ENCODE measurements at places on chromosomes 1 and 21.
A peak's percentile ranks its signal among the peaks of the same experiment; 100 is the strongest.

- DNase-seq = no peak
- no peak overlapping the region for H3K27ac ChIP-seq
- H3K4me3 ChIP-seq = no peak overlapping the region
- no peaks in the 10 kb centered on the region for H3K4me1 ChIP-seq
Measured at GRCh38 chr21:15250384-15250783, 185.6 kb upstream of the NRIP1 start.

GRCh38 chr1:24047110-24047477 is 64.8 kb downstream of the MYOM3 start:
- no peak overlapping the region for H3K27ac ChIP-seq
- H3K27me3 ChIP-seq = no peaks in the 10 kb centered on the region
- H3K4me3 ChIP-seq = no peak overlapping the region
- no peak for DNase-seq
- peaks cover 9% of the 10 kb centered on the region for H3K4me1 ChIP-seq

DNA sequence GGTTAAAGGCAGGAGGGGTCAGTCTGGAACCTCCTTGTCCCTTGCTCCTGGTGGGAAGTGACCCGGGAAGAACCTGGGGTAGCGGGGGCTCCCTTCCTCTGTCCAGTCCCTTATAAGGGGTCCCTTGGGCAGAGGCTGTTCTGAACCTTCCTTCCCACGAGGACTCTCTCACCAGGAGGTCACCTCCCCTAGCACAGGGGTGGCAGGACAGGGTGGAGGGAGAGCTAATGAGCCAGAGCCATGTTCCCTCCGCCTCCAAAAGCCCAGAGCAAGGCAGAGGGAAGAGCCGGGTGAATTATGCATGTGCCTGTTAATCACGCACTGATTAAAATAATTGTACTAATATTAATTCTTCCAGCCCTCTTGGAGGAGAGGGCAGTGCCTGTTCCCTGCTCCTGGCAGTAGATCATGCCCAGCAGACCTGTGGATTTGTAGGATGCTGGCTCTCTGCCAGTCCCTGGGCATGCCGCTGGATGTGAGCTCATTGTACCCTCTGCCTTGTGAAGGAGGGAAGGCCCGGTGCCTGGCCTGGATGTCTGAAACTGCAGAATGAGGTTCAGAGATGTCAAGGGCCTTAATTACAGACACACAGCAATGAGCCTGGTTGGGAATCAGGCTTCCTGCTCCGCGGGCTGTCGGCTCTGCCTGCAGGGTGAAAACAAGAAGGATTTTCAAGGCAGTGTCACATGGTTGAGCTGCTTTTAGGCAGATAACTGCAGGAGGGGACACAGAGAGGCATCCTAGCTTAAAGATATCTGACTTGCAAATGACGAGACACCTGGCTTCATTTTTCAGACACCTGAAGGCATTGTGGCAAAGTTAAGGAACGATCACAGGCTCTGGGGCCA is 68.2 kb downstream of the IGSF21 start:
- no peak for DNase-seq
- no peak overlapping the region for H3K4me3 ChIP-seq
- peaks cover 11% of the 10 kb centered on the region for H3K27me3 ChIP-seq
- no peaks in the 10 kb centered on the region for H3K36me3 ChIP-seq

DNA sequence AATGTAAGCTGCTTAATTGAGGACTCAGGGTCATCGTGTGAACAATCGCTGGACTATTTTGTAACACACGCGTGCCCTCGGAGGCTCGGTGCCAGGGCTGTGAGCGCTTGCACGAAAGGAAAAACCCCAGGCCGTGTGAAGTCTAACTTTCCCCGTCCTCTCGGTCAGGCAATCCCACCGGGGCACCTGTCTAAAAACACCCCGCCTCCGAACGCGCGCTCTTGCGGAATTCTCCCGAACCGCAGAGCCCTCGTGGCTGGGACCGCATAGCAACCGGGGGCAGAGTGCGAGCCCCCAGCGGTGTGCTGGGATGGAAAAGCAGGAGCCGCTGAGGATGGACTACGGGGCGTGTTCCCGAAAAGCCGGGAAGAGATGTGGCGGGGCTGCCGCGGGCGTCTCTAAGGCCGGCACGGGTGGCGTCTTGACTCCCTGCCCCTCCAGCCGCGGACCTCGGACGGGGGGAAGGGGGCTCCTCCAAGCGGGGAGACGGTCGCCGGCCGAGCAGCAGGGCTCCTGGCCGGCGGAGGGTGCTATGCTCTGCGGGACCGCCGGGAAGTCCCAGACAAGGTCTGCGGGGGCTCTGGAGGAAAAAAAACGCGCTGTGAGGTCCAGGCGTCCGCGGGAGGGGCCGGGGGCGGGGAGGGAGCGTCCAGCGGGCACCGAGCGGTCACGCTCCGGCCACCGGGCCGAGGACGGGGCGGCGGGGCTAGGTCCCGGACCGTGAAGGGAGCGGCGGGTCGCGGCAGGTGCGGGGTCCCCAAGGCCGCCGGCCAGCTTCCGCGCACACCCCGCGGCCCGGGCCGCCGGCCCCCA is 936 bp downstream of the ZBTB21 start:
- peaks cover 5% of the 10 kb centered on the region for H3K27me3 ChIP-seq
- H3K36me3 ChIP-seq = peaks cover 40% of the 10 kb centered on the region
- peak; percentile 70 for DNase-seq
- peak overlapping the region; percentile 100 for H3K27ac ChIP-seq
- H3K4me3 ChIP-seq = peak overlapping the region; percentile 94

- no peaks in the 10 kb centered on the region for H3K36me3 ChIP-seq
- no peak for DNase-seq
- H3K27me3 ChIP-seq = peaks cover 21% of the 10 kb centered on the region
- H3K4me3 ChIP-seq = no peak overlapping the region
- H3K4me1 ChIP-seq = no peaks in the 10 kb centered on the region
Measured at GRCh38 chr1:34029954-34030353, 135.1 kb downstream of the CSMD2 start.

GRCh38 chr1:115056395-115056798 is 26.8 kb downstream of the TSHB start:
- no peak overlapping the region for H3K4me3 ChIP-seq
- peaks cover 5% of the 10 kb centered on the region for H3K4me1 ChIP-seq
- H3K27ac ChIP-seq = no peak overlapping the region
- no peaks in the 10 kb centered on the region for H3K36me3 ChIP-seq

GRCh38 chr1:111272081-111272480 is 18.6 kb upstream of the CHIA start:
- no peak for DNase-seq
- H3K4me3 ChIP-seq = no peak overlapping the region

DNA sequence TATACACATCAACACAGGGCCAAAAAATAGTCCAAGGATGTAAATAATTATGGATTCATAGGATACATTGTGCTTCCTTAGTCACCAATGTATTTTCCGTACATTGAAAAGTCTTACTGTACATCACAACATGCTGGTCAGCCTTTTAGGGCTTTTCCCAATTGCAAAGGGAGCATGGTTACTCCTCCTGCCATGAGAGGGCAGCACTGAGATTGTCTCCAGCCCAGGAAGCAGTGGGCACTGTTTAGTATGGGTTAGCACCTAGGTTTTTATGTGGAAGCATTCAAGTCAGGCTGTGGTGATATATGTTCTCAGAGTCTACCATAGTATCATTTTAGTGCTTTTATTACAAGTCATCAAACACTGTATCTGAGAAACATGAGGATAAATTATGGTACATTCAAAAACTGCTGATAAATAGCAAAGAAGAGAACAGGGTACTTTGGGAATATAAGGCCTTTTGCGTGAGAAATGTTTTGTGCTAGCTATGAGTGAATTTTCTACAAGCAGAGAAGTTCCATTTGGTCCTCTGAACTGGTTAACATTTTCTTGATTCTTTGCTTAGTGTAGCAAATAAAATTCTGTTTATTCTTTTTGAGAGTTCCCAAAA is 34.0 kb downstream of the ST6GALNAC5 start:
- no peak overlapping the region for H3K27ac ChIP-seq
- H3K27me3 ChIP-seq = no peaks in the 10 kb centered on the region
- peak; percentile 36 for DNase-seq
- no peaks in the 10 kb centered on the region for H3K36me3 ChIP-seq

GRCh38 chr1:9402256-9402616 is 109.5 kb downstream of the SPSB1 start:
- H3K36me3 ChIP-seq = no peaks in the 10 kb centered on the region
- H3K4me3 ChIP-seq = no peak overlapping the region
- peaks cover 2% of the 10 kb centered on the region for H3K27me3 ChIP-seq
- H3K4me1 ChIP-seq = peaks cover 8% of the 10 kb centered on the region
- no peak overlapping the region for H3K27ac ChIP-seq
- DNase-seq = no peak

- no peaks in the 10 kb centered on the region for H3K36me3 ChIP-seq
- no peak overlapping the region for H3K27ac ChIP-seq
- peaks cover 5% of the 10 kb centered on the region for H3K27me3 ChIP-seq
Measured at GRCh38 chr1:183212870-183213269, 26.8 kb downstream of the LAMC2 start.

- peaks cover 56% of the 10 kb centered on the region for H3K4me1 ChIP-seq
- peak; percentile 52 for DNase-seq
- H3K4me3 ChIP-seq = peak overlapping the region; percentile 51
- no peaks in the 10 kb centered on the region for H3K27me3 ChIP-seq
Measured at GRCh38 chr1:203673550-203674411, 47.1 kb downstream of the ATP2B4 start.

GRCh38 chr21:16569679-16570078 is 839.9 kb downstream of the USP25 start:
- H3K4me1 ChIP-seq = no peaks in the 10 kb centered on the region
- H3K36me3 ChIP-seq = no peaks in the 10 kb centered on the region
- no peaks in the 10 kb centered on the region for H3K27me3 ChIP-seq
- DNase-seq = no peak
- no peak overlapping the region for H3K4me3 ChIP-seq

GRCh38 chr1:31735571-31735970 is 28.6 kb downstream of the ADGRB2 start:
- peaks cover 4% of the 10 kb centered on the region for H3K4me1 ChIP-seq
- DNase-seq = no peak
- no peak overlapping the region for H3K27ac ChIP-seq
- H3K36me3 ChIP-seq = no peaks in the 10 kb centered on the region
- H3K4me3 ChIP-seq = no peak overlapping the region

GRCh38 chr1:178060789-178061556 is 32.9 kb upstream of the RASAL2 start:
- H3K36me3 ChIP-seq = no peaks in the 10 kb centered on the region
- H3K4me3 ChIP-seq = no peak overlapping the region
- H3K27ac ChIP-seq = no peak overlapping the region
- DNase-seq = no peak
- no peaks in the 10 kb centered on the region for H3K27me3 ChIP-seq
- no peaks in the 10 kb centered on the region for H3K4me1 ChIP-seq

GRCh38 chr1:206704226-206704625 is 19.5 kb downstream of the MAPKAPK2 start:
- H3K4me1 ChIP-seq = peaks cover 88% of the 10 kb centered on the region
- no peaks in the 10 kb centered on the region for H3K27me3 ChIP-seq
- H3K27ac ChIP-seq = no peak overlapping the region
- no peak for DNase-seq

DNA sequence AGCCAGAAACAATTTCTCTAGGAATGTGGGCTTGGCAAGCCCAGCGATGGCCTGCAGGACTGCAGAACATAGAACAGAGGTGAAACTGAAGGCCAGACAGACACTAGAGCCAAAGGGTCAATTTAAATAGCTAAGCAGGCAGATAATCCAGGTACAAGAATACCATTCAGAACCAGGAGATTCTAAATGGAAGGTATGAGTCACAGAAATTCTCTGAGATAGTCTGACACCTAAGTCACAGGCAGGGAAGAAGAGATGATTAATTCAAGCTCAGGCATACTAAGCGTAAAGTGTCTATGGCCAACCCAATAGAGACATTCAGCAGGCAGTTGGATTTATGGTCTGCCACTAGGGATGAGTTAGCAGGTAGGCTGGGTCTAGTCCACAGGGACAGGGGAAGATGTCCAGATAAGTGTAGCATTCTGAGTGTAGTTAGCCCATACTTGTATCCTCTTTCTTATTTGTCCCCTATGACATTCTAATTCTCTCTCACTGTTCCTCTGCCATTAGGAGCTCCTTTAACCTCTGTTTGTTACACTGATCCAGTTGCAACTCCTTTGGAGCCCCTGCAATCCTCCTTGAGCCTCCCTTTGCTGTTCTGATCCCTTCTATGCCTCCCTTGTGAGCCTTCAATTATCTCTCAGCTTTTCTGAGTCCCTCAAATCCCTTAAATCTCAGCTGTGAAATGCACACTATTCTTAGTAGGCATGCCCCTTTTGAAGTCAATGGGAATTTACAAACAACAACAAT is 383.8 kb downstream of the LMO4 start:
- no peak for DNase-seq
- H3K27ac ChIP-seq = no peak overlapping the region
- no peaks in the 10 kb centered on the region for H3K36me3 ChIP-seq
- H3K4me1 ChIP-seq = no peaks in the 10 kb centered on the region
- H3K27me3 ChIP-seq = no peaks in the 10 kb centered on the region
- H3K4me3 ChIP-seq = no peak overlapping the region

DNA sequence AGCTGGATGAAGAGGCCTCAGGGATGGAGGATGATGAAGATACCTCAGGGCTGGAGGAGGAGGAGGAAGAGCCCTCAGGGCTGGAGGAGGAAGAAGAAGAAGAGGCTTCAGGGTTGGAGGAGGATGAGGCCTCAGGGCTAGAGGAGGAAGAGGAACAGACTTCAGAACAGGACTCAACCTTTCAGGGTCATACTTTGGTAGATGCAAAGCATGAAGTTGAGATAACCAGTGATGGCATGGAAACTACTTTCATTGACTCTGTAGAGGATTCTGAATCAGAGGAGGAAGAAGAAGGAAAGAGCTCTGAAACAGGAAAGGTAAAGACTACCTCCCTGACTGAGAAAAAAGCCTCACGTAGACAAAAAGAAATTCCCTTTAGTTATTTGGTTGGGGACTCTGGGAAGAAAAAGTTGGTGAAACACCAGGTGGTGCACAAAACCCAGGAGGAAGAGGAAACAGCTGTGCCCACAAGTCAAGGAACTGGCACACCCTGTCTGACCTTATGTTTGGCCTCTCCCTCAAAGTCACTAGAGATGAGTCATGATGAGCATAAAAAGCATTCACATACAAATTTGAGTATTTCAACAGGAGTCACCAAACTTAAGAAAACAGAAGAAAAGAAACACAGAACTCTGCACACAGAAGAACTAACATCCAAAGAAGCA is 15.4 kb downstream of the L1TD1 start:
- no peak for DNase-seq
- no peak overlapping the region for H3K4me3 ChIP-seq
- H3K36me3 ChIP-seq = no peaks in the 10 kb centered on the region
- no peak overlapping the region for H3K27ac ChIP-seq
- peaks cover 1% of the 10 kb centered on the region for H3K4me1 ChIP-seq
- peaks cover 3% of the 10 kb centered on the region for H3K27me3 ChIP-seq

Measured in activated naive CD8-positive, alpha-beta T cell treated with anti-CD3 and anti-CD28 coated beads, Interleukin-2, amount 50 U/mL, for 24 hours (primary cell).